ENCODE measurements at places on chromosomes 16 and 17.

- no peak for DNase-seq
Observed at GRCh38 chr16:86984991-86985647, 332.1 kb downstream of the C16orf95 start.

- DNase-seq, result no peak
Observed at GRCh38 chr17:8618825-8619224, 11.7 kb downstream of the MYH10 start.

DNA sequence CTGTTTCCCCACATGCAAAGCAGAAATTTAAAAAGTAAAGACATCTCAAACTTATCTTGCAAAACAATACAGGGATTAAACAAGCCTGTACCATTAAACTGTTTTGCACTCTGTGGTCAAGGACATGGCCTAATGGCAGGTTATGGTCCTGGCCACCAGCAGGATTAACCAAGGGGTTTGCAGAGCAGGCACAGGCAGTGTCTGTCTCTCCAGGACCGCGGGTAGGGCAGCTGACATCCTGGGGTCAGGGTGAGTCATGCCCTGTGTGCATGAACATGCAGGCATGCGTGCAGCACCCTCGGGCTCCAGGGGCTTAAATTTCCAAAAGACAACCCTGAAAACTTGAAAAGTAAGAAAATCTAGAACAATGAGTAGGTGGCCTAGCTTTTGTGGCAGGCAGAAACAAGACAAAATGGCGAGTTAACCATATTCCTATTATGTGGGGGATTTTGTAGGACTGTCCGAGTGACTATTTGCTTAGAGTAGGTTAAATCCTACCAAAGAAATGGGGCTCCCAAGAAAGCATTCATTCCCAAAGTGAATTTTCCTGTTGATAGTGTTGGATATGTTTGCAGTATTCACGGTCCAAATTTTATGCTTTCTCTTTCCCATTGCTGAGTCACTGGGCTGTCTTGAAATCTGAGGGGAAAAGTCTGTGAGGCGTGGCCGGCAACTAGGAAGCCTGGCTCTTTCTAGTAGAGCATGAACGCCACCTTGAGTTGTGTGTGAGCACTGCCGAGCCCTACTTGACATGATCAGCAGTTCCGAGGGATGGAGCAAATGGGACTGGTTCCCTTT is 158.4 kb upstream of the FAM20A start:
- peak; percentile 4 for DNase-seq

DNA sequence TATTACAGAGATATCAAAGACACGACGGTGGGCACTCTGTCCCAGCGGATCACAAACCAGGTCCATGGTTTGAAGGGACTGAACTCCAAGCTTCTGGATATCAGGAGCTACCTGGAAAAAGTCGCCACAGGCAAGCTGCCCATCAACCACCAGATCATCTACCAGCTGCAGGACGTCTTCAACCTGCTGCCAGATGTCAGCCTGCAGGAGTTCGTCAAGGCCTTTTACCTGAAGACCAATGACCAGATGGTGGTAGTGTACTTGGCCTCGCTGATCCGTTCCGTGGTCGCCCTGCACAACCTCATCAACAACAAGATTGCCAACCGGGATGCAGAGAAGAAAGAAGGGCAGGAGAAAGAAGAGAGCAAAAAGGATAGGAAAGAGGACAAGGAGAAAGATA is 8.7 kb downstream of the PSMD7 start:
- DNase-seq, result no peak

- DNase-seq, result no peak
Observed at GRCh38 chr16:52976539-52977167, 76.0 kb downstream of the CHD9NB start.

DNA sequence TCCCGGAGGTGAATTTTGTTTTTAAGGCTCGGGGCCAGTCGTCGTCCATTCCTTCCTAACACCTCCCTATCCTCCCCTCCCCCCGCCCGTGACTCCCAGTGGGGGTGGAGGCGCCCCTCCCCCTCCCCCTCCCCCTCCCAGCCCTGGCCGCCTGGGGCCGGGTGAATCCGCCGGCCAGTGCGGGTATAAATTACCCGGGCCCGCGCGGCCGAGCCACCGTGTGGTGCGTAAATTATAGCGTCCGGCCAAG is 2.0 kb upstream of the GSE1 start:
- DNase-seq, result no peak

GRCh38 chr17:2854143-2855055 is 58.2 kb downstream of the RAP1GAP2 start:
- DNase-seq, result no peak

- DNase-seq, result no peak
Observed at GRCh38 chr17:82941021-82942001, 101.5 kb upstream of the ZNF750 start.

GRCh38 chr16:80993307-80993706 is 13.4 kb downstream of the CMC2 start:
- DNase-seq, result no peak

DNA sequence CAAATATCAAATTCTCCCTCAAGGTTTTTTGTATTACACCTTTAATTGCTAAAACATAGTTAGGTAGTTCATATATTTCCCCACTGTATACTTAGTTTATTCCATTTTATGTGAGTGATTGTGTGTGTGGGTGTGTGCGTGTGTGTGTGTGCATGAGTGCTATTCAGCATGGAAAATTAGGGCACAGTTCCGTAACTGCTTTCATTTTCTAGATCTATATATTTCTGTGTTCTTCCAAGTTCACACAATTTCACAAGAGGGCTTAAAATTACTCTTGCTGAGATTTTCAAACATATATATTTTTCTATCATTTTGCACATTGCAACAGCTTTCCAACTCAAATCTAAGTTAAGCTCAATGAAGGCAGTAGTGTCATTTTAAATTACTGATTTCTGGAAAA is 782.9 kb upstream of the SOX9 start:
- no peak for DNase-seq

DNA sequence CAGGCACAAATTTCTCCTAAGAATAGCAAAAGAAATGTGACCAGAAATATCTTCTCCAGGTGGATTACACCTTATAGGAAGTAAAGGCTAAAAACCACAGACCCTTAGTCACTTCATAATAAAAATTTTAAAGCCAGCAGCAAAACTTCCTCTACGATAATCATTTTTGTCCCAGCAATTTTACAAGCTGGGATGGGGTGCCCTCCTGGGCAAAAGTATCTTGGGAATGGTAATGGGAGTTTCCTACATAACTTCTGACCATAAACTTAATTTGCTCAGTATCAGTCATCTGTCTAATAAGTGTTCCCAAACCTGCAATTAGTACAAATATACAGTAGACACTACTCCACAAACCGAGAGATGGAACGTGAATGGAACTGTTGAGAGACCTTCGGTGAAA is 3.0 kb downstream of the PHF12 start:
- no peak for DNase-seq

DNA sequence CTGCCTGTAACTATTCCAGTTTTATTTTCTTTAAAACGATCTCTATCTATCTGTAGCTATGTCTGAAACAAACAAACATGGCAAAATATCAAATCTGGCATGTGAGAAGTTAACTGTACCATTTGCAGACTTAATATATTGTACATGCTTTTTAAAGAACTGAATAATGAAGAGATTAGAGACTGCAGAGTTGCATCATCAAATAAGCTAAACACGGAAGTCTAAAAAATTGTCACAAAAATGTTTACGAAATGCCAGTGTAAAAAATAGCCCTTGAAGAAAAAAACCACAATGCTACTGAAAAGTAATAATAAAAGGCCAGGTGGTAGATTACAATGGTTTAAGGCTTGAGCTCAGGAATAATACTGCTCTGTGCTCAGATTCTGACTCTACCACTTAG is 43.1 kb downstream of the HS3ST3A1 start:
- no peak for DNase-seq

DNA sequence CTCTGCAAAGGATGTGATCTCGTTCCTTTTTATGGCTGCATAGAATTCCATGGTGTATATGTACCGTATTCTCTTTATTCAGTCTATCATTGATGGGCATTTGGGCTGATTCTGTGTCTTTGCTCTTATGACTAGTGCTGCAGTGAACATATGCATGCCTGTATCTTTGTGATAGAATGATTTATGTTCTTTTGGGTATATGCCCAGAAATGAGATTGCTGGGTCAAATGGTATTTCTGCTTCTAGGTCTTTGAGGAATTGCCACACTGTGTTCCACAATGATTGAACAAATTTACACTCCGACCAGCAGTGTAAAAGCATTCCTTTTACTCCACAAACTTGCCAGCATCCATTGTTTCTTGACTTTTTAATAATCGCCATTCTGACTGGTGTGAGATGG is 60.2 kb upstream of the ADORA2B start:
- no peak for DNase-seq

DNA sequence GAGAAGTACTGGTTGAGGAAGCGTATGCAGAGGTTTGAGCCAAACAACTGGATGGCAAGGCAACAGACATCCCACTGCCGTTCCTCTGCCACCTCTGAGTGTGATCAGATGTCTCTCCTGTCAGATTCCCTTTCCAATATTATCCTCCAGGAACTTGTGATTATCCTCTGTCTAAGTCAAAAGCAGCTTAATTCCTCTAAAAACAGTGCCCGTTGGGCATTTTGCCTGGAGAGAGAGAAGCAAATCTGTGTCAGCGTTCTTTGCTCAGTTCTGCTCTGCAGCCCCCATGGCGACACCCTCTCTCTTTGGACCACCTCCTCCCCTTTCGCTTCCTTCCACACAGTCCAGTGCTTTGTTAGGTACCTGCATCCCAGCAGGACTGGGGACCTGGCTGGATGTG is 56.1 kb upstream of the TBX2 start:
- no peak for DNase-seq

DNA sequence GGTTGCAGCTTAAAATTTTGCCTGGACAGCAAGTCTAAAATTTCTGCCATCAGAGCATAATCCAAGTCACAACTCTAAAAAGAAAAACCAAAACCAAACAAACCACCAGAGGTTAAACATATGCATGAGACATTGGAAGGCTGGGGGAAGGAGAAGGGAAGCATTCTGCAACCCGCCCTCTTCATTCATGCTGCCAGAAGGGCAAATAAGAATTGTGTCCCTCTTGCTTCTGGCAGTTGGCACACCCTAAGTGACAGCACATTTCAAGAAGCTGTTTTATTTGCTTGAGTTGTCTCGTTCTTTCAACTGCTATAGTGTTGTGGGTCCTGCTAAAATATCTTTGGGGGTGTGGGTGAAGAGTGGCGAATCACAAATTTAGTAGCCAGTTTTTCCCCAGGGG is 99.6 kb downstream of the SKAP1 start:
- no peak for DNase-seq

GRCh38 chr17:13584701-13585080 is 17.0 kb downstream of the HS3ST3A1 start:
- no peak for DNase-seq

GRCh38 chr16:87713451-87714229 is 52.1 kb downstream of the KLHDC4 start:
- DNase-seq, result peak; percentile 23

DNA sequence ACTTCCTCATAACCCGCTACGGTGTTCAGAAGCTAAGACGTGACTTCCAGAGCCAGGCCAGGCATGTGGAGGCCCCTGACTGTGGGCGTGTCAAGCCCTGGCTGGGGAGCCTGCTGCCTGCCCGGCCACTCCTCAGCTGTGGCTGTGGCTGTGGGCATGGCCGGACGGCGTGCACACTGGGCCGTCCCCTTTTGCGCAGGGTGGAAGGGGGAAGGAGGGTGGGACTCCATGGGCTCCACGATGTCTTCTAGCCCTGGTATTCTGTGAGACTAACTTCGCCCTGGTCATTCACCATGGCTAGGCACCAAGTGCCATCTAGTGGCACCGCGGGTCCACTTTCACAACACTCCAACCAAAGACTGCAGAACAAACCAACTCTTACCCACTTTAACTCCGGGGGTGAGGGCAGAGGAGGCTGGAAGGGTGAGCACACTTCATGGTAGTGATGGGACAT is 67.9 kb downstream of the N4BP1 start:
- no peak for DNase-seq

- no peak for DNase-seq
Observed at GRCh38 chr16:86626966-86627365, 48.6 kb downstream of the FOXL1 start.

DNA sequence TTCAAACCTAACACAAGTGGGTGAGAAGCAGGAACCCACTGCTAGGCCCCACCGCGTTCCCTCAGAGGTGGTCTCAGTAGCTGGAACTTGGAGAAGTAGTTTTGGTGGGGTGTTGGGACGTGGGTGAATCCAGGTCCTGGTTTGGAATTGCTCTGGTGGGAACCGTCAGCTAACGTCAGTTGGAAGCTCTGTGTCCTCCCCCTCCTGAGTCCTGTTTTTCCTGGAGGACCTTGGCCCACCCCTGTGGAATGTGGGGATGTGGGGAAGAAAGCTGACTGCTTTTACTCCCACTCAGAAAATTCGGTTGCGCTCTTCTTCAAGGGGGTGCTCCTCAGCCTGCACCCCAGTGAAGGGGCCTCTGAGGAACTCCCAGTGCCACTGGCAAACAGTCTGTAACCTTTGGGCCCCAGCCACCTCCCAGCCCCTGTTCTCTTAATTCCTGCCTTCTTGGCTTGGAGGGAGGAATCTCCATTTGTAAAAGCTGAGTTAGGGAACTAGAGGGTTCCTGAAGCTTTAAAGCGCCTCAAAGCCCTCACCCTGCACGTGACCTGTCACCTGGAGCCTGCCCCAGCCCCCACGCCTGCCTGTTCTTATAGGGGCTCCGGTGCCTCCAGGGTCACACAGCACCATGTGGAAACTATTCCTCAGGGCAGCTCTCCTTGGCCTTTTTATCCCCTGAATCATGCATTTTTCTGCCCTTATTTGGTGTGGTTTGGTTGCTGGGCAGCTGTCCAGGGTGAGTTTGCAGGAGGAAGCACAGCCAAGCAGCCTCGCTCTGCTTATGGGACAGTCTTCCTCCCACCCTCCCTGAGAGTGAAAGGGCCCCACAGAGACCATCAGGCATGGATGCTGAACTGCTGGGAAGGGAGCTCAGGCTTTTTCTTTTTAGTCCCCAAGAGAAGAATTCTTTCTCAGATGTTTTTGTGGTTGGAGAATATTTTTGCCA is 16.2 kb upstream of the NAGLU start:
- no peak for DNase-seq

DNA sequence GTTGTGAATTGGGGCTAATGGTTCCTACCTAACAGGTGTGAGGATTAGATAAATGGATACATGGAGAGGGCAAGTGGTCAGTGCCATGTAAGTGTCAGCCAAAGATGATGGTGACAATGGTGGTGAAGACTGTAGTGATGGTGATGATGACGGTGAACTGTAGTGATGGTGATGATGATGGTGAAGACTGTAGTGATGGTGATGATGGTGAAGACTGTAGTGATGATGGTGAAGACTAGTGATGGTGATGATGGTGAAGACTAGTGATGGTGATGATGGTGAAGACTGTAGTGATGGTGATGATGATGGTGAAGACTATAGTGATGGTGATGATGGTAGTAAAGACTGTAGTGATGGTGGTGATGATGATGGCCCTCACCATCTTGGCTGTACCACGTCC is 18.1 kb upstream of the GNG13 start:
- no peak for DNase-seq

- no peak for DNase-seq
Observed at GRCh38 chr16:46883353-46883689, 841 bp upstream of the GPT2 start.

Data from stimulated activated CD8-positive, alpha-beta memory T cell treated with anti-CD3 and anti-CD28 coated beads, Interleukin-4, amount 100 ng/mL, for 1 hour (primary cell).